ENCODE measurements at places on chromosomes 4 and X. TPM values are rescaled to one million over a fixed set of nuclear protein-coding genes. Genes with fewer than 3 reads are reported as not detected.

BEX5 gene
- 1.7 TPM for total RNA-seq

NR0B1 gene
- not detected for total RNA-seq

S100G gene
- not detected for total RNA-seq

NXF2 gene
- not detected for total RNA-seq

RHOXF1 gene
- not detected for total RNA-seq

GPR119 gene
- total RNA-seq: not detected

ADGRL3 gene
- 0.36 TPM for total RNA-seq

FGF13 gene
- 3.0 TPM for total RNA-seq
